AG09319 (cell line): ENCODE measurements at places on chromosomes 4 and X.

- no peak for DNase-seq
Observed at GRCh38 chr4:1056671-1057402, 45.4 kb downstream of the FGFRL1 start.

GRCh38 chrX:135931644-135932487 lies 38.4 kb downstream of the SAGE1 start:
- DNase-seq = peak; percentile 1

DNA sequence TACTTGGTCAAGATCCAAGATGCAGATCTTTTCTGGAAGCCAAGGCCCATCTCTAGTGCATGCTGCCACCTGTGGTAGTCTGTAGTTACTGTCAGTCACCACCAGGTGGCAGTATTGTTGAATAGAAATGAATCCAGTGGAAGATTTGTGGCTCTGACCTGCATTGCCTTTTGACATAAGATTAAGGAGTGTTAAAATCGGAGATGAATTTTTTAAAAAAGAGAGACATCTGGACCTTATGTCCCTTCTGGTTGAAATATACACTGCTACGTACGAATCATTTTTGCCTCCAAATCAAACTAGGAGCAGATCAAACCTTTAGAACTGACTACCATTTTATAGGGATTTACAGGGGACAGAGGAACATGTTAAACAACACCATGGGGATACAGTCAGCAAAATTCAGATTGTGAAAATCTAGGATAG lies 46.9 kb upstream of the RHOH start:
- peak; percentile 29 for DNase-seq

- DNase-seq = no peak
Observed at GRCh38 chrX:26032111-26032912, 105.8 kb upstream of the MAGEB18 start.

DNA sequence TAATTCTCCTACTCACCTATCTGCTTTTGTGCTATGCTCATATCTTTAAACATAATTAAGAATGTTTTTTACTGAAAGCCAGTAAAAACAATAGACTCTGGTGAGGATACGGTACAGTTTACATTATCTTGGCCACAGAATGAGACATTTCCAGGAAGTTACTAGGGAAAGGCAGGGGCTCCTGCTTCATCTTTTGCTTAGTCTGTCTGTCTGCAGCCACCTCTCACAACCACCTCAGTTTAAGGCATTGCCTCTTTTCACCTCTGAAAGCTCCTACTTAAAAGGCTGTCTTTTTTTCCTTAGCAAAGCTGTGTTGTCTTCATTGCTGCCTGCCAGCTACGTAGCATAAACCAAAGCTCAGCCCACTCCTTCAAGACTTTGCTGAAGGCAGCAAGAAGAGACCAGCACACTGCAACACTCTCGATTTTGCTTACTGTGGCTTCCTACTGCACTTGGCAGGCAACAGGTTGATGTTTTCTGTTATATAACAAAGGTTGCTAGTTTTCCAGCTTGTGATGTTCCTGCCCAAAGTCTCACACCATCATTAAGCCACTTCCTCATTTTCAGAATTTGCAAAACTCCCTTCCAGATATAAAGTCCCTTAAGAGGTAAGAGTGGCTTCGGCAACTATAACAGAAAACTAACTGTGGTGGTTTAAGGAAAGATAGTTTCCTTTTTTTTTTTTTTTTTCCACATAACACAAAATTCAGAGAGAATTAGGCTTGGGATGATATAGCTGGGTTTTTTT lies 432.9 kb downstream of the GRXCR1 start:
- no peak for DNase-seq

GRCh38 chrX:7090641-7091040 lies 56.9 kb upstream of the STS start:
- no peak for DNase-seq

- no peak for DNase-seq
Observed at GRCh38 chr4:22508376-22508775, 7.5 kb downstream of the ADGRA3 start.

GRCh38 chr4:82138374-82138773 lies 235.4 kb downstream of the HNRNPD start:
- no peak for DNase-seq

DNA sequence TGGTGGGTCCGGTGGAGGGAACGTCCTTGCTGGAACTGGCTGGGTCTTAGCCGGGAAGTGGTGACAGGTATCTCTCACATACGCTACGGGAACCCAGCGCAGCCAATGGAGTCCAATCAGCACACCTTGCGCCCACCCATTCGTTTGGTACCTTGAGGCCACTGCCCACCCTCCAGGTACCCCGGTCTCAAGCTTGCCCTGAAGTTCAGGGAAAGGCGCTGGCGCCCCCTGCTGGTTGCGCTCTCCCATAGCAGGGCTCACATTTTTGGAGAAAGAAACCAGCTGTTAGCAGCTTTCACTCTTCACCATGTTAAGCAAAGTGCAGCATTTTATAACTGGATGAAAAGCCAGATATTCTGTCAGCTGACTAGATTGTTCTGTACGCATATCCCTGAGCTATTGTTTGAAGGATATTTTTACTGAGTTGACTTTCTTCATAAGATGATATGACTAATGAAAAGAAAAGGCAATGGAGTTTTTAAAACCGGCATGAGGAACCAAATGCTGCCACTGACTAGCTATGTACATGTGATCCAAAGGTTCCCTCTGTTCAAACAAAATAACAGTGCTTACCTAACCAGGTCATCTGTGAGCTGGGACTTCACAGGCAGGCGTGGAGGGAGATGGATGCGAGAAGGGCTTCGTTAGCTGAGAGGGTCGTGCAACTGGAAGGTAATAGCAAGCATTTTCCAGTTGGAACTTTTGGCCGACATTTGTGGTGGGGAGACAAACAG lies 43.7 kb downstream of the OTOP1 start:
- no peak for DNase-seq

DNA sequence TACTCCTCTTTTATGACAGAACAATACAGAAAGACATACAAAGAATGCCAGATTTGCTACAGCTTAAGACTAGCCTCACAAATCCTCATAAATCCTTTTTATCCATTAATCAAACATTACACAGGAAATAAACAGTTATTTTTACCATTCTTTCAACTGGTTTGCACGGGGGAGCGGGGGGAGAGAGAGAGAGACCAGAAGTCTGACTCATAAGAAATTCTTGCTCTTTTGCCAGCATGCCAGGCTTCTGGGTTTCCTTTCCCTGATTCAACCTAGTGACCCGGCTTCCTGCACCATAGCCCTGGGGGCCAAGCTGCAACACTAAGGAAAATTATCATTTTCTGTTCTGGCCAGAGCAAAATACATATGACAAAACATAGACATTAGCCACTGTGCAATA lies 6.8 kb upstream of the RRAGB start:
- DNase-seq = no peak

- no peak for DNase-seq
Observed at GRCh38 chr4:27094224-27094623, 233.6 kb downstream of the STIM2 start.

GRCh38 chr4:2733844-2734574 lies 22.1 kb downstream of the TNIP2 start:
- no peak for DNase-seq

GRCh38 chr4:182213004-182213403 lies 30.2 kb upstream of the TENM3 start:
- no peak for DNase-seq

DNA sequence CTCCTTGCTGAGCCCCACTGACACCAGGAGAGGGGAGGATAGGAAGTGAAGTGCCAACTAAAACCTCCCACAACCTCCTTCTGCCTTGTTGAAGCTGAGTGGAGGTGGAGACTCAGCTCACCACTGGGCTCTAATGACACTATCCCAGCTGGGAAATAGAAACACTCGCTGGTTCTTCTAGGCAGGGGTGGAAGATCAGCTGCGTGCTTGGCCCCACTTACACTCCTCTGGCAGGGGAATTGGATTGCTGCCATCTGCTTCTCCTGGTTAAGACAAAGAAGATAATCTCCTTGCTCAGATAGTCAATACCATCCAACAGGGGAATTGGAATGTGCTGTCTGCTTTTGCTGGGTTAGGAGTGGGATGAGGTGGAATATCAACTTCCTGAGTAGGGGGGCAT lies 392.5 kb downstream of the ZNF674 start:
- DNase-seq = no peak

DNA sequence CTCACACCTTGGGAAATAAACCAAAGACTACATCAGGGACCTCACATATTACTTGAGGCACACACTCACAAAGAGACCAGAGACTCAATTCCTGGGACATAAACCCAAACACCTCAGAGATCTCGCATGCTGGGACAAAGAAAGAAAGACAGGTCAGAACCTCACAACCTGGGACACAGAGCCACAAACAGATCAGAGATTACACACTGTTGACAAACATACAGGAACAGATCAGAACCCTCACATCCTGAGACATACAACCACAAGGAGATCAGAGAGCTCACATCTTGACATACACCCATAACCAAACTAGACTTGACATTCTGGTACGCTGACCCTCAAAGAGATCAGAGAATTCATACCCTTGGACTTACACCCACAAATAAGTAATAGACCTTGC lies 17.3 kb downstream of the SUV39H1 start:
- no peak for DNase-seq

GRCh38 chrX:20352935-20353336 lies 86.2 kb upstream of the RPS6KA3 start:
- DNase-seq = no peak

- DNase-seq = no peak
Observed at GRCh38 chr4:1591107-1591506, 93.0 kb downstream of the FAM53A start.

GRCh38 chr4:94831607-94832006 lies 73.9 kb downstream of the BMPR1B start:
- DNase-seq = no peak

GRCh38 chrX:129549124-129549523 lies 9.1 kb downstream of the OCRL start:
- DNase-seq = no peak

DNA sequence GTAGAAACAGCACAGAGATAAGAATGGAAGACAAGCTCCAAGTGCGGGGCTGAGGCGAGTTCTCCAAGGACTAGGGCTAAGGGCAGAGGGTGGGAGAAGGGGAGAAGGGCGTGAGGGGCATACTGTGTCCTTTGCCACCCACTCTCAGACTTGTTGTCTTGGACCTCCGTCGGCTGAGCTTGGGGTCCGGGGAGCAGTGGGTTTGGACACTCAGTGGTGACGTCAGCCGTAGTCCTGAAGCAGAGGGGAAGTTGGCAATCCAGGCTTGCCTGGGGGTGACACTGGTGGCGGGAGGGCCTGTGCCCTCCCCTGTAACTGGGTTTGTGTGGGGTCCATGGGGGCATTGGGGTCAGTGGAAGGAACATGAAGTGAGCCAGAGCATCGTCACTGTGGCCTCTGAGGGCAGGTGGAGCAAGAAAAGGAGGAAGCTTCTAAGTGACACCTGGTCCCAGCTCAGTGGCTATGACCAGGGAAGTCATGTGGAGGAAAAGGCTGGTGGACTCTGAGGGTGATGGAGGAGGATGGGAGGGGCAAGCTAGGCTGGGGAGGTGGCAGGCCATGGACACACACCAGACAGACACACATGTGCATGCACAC lies 17.6 kb downstream of the CD99 start:
- DNase-seq = no peak

- DNase-seq = no peak
Observed at GRCh38 chrX:112527903-112528302, 151.8 kb downstream of the LHFPL1 start.

- DNase-seq = peak; percentile 67
Observed at GRCh38 chr4:26248647-26249046, 72.2 kb upstream of the RBPJ start.
